ENCODE measurements at places on chromosomes 11 and 22.

- DNase-seq: no peak
Measured at GRCh38 chr11:18091731-18092130, 14.2 kb downstream of the SAAL1 start.

DNA sequence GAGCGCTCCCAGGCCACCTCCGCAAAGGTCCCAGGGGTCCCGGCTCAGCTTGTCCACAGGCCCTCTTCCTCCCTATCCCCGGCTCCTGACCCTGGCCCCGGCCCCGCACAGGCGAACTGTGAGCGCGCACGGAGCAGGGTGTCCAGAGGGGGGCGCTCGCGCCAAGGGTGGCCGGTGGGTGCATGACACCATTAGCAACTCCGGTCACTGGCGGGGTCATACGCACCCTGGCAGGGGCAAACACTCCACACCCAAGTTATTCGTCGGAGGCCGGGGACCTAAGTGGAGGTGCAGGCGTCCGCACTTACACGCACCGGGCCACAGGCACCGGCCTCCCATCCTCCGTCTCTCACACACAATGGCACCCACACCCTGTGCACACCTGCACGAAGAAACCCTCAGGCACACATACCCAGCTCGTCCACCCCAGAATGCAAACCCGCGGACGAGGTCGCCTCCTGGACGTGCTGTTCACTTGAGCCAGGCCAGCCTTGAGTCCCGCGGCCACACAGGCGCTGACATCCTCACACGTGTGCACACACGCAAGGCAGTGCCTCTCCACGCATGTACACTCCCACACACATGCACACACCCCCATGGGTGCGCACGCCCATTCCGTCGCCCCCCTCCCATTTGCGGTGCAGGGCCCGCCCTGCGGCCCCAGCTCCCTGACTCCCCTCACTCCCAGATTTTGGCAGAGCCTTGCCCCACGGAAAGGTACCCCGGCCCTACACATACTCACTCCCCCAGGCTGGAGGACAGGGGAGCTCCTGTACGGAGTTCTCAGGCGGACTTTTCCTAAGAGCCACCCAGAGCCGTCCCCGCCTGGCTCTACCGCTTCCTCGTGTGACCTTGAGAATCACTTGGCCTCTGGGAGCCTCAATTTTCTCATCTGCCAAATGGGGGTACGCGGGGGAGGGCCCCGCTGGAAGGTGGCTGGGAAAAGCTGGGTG lies at the start of gene RASGRP2:
RASGRP2 (minus strand) TSS at position 552 of the 953 bp plus-strand sequence. CDS start 1,276 bp downstream, outside the sequence.
- DNase-seq: no peak

DNA sequence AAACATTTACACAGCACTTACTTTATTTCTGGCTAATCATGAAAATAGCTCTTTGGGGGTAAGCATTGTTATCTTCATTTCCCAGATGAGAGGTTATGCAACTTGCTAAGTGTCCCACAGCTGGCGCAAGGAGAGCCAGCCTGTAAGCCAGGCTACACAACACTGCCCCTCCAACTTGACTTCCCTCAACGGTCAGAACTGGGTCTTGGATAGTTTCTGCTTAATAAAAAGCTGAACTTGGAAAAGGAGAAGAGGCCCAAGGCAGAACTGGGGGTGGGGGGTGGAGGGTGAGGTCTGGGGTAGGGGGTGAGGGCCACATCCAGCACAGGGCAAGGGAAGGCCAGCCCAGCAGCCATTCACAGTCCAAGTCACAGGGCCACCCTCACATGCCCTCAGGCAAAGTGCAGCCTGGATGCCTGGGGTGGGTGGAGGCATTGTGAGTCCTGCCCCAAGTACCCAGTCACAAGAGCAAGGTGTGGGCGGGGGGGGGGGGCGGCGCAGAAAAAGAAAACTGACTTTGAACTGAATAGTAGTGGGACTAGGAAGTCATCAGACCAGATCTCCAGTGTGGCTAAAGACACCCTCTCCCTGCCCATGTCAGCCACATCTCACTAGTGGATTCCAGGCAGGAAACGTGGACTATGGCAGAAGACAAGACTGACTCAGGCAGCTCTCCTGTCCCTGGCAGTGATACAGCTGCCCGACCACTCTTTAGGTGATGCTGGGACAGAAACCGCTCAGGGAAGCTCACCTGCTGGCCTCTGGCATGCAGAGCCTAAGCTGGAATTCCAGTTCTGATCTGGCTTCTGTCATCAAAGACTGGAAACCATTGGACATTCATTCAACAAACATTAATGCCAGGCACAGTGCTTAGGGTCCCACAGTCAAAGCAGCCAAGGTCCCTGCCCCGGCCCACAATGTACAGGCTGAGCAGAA lies 52.4 kb downstream of the PACSIN2 start:
- DNase-seq: no peak

DNA sequence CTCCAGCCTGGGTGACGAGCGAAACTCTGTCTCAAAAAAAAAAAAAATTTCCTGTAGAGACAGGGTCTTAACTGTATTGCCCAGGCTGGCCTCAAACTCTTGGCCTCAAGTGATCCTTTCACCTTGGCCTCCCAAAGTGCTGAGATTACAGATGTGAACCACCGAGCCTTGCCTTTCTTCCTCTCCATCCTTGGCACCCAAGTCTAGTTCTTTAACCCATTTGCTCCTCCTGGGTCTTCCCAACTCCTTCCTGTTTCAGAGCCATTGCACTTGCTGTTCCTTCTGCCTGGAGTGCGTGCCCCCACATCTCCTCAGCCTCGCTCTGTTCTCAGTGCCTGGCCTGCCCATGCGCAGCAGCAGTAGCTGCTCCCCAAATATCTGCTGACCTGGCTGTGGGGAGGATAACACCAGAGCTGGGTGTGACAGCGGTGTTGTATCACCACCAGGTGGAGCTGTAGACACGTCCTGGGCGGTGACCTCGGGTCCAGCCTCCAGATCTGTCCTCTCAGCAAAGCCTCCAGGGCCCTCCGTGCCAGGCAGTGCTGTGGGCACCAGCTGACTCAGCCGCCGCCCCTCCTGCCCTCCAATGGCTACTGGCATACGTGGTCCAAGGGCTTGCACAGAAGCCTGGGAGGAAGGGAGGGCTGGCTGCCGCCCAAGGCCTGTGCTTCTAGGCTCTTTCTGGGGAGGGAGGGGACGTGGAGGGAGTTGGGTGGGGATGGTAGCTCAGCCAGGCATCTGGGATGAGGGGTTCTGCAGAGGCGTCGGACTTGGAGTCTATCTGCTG lies 22.0 kb downstream of the TEF start:
- peak; percentile 87 for DNase-seq

GRCh38 chr11:72100009-72100408 lies 3.1 kb downstream of the LAMTOR1 start:
- no peak for DNase-seq

- no peak for DNase-seq
Measured at GRCh38 chr11:29627541-29627940, 389.3 kb downstream of the KCNA4 start.

- no peak for DNase-seq
Measured at GRCh38 chr22:31927562-31927961, 16.8 kb upstream of the YWHAH start.

- DNase-seq: no peak
Measured at GRCh38 chr22:30953206-30953605, 15.4 kb downstream of the MORC2 start.

DNA sequence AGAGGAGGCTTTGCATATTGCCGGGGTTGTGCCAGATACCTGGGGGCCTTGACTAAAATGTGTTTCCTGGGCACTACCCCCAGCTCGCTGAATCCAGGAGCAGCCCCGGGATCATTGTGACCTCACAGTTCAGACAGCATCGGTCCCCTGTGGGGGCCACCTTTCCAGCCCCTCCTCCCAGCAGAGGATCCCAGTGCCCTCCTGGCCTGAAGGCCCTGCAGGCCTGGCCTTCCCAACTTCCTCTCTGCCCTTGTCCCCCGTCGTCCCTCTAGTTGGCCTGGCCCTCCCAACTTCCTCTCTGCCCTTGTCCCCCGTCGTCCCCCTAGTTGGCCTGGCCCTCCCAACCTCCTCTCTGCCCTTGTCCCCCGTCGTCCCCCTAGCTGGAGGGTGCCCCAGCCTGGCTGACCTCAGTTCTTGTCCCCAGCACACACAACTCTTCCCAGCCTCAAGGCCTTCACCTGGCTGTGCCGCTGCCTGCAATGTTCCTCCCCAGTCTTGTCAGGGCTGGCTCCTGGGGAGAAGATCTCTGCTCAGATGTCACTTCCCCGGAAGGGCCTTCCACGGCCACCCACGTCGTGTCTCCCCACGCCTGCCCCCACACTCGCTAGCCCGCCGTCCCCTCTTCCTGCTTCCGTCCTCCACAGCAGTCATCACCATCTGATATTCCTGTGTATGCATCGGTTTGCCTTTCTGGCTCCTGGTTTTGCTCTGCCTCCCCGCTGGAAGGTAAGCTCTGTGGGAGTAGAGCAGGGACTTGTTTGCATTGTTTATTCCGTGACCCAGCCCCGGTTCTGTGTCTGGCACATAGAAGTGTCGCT lies 12.6 kb upstream of the ANO1 start:
- no peak for DNase-seq

DNA sequence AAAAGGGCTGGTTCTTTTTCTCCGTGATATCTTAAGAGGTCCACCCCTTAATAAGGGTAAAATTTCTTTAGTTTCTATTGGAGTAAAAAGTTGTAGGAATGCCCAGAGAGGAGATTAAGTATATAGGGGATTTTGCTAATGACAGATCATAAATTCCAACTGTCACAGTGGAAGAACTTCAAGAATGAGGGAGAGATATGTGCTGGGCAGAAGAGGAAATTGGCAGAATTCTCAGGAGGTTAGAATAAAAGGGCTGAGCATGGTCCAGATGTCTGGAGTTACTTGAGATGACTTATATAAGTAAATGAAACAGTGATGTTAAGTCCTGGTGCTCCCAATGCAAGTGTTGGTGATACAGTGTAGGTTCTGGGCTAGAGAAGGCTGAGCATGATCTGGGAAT lies 417.6 kb upstream of the ARHGAP42 start:
- DNase-seq: peak; percentile 4

GRCh38 chr11:57391111-57391510 lies 661 bp upstream of the PRG2 start:
- no peak for DNase-seq

DNA sequence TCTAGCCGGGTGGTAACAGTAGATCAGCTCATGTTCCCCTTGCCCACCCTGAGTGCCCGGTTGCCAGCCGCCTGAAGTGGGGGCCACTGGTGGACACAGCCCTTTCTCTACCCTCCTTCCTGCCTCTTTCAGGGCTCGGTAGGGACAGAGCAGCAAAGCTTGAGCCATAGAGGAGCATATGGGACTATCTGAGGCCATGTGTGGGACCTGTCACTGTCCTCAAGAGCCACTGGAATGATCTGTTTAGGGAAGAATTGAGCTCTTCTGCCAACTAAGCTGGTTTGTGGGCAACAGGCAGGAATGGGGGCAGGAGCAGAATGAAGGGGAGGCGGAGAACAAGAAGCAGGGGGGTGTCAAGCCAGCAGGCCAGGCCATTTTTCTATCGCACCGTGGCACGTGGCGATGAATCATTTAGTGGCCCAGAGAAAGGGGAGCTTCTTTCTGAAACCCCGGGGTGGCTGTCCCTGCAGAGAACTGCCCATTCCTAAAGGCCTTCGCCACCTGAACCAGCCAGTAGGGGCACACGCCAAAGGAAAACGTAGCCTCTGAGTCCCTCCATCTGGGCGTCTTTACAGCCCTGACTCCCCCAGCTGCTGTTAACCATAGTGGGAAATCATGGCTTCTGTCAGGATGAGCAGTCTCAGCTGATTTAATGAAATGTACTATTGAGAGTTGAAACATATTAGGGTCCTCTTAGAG lies 8.8 kb downstream of the ASPHD2 start:
- DNase-seq: no peak

GRCh38 chr22:25748140-25748539 lies 6.2 kb downstream of the MYO18B start:
- no peak for DNase-seq

- DNase-seq: no peak
Measured at GRCh38 chr11:13962562-13963168, at the start of gene SPON1. TSS of gene SPON1 (plus strand) at chr11:13962723. CDS start at chr11:13962905, 182 bp downstream.

DNA sequence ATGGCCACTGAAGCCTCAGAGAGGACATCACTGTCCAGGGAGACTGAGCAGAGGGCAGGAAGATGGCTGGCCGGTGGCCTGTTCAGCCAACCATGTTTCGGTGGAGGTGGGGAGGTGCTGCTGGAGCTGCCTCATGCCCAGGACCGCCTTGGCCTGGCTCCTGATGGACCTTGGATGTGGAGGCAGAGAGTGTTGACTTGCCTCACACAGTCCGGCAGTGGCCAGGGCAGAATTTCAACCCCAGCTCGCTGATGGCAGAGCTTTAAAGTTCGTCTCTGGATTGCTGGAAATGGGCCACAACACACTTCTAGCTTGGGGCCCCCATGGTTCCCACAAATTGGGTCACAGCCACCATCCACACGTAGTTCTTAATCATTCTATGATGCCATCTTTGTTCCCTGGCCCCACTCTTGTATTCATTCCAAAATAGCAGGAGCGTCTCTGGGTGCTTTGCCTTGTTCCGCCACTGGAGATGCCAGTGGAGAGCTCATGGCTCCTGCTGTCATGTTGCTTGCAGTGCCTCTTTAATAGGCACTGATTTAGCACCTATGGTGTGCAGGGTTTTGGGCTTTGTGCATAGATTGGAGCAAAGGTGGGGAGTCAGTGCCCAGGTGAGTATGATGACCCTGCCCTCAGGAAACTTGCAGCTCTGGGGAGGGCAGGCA lies 5.6 kb downstream of the MAPK8IP1 start:
- no peak for DNase-seq

GRCh38 chr11:111366560-111367410 lies 12.3 kb downstream of the POU2AF1 start:
- no peak for DNase-seq

DNA sequence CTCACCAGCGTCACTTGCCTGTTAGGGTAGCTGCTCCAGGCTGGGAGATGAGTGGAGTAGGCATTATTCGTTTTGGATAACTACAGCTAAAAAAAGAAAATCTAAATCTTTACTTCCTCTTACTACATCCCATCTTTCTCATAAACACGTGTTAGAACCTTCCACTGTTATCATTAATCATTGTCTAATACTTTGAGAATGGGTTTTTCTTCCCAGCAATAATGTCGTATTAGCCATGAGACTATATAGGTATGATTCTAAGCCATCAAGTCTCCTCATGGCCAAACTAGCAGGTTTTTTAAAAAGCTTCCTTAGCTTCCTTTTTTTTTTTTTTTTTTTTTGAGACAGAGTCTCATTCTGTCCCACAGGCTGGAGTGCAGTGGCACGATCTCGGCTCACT lies 3.9 kb upstream of the TEF start:
- no peak for DNase-seq

- no peak for DNase-seq
Measured at GRCh38 chr11:41779401-41779960, 320.0 kb upstream of the LRRC4C start.

DNA sequence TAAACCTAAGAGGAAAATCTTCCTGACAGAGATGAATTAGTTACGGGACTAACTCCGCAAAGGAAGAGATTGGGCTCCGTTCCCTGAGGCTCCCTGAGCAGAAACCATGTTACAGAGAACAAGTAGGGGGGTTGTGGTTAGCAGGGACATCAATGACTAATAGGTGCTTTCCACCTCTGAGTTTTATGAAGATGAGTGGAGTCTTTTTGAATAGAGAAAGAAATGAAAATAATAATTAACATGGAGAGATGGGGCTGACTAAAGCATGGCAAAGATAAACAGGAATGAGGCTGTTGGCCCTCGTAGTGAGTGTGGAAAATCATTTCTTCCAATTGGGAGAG lies 47.5 kb upstream of the PICALM start:
- DNase-seq: peak; percentile 93

All from A172 (cell line).